ENCODE measurements at places on chromosomes 1 and 21.

- DNase-seq, result no peak
These were observed 155.8 kb upstream of the PTGFR start for GRCh38 chr1:78334952-78335351.

DNA sequence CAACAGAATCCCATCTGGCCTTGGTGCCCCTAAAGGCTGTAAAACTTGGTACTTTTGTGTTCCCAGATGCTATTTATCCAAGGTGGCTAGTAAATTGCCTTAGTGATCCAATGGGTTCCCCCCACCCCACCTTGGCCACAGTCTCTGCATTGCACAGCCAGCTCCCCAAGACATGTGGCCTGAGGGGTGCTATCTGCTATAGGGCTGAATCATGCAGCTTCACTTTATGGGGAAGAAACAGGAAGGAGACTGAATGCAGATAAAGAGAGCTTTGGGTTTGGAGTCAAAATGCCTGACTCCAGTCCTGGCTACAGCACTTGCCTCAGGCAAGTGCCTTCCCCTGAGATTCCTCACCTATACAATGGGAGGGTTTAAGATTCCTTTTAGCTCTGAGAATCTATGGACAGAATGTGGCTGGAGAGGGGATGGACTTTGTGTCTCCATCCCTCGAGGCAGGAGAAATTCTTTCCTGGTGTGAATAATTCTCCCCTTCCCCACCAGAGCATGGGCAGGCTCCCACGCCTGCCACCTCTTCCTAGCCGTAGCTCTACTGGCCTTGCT lies 6.5 kb downstream of the RHEX start:
- DNase-seq, result no peak

- no peak for DNase-seq
These were observed 61.6 kb upstream of the DEPDC1 start for GRCh38 chr1:68558321-68559026.

GRCh38 chr1:89652373-89652772 lies 19.5 kb downstream of the LRRC8C start:
- no peak for DNase-seq

- DNase-seq, result no peak
These were observed 226.2 kb upstream of the IRF2BP2 start for GRCh38 chr1:234836045-234836681.

- DNase-seq, result no peak
These were observed 32.9 kb upstream of the UTS2 start for GRCh38 chr1:7885513-7886404.

DNA sequence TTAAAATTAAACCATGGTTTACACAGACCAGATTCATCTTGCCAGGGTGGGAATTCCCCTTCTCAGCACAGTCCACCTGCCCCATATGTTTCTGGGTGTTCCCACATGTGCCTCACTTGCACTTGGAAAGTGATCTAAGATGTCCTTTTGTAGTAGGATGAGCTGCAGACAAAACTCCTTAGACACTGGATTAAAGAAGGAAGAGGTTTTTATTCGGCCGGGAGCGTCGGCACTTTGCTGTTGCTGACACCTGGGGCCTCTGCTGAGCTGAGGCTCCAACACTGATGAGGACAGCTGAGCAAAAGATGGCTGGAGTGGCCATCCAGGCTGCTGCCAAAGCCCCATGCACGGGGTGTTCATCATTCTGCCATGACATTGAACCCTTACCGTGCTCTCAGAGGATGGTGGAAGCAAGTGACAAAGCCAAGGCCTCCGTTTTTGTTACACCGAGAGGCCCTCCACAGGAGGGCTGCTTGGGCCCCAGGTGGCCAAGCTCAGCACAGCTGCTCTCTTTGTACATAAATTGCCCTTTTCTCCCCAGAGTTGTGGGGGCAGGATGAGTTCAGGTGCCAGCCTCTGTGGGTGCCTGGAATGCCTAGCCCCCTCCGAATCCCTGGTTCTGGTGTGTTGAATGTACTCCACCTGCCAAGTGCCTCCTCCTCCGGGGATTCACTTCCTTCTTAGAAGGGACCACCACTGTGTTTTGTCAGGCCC lies 7.3 kb upstream of the ACOT11 start:
- no peak for DNase-seq

- DNase-seq, result no peak
These were observed 21.0 kb upstream of the LYST start for GRCh38 chr1:235887676-235888075.

- no peak for DNase-seq
These were observed 550 bp upstream of the SYT11 start for GRCh38 chr1:155858800-155859233.

All from caudate nucleus (tissue), 63 donors.